B cell (primary cell): ENCODE measurements at places on chromosomes 1 and 21. TPM values are rescaled to one million over a fixed set of nuclear protein-coding genes. Genes with fewer than 3 reads are reported as not detected.

FAM163A gene
- not detected in 2 replicates for polyA plus RNA-seq

POLR3GL gene
- polyA plus RNA-seq, result 17.6 and 18.4 TPM in 2 replicates

GRCh38 chr1:112925015-112925414, 31.0 kb downstream of the SLC16A1 start:
- no peak for DNase-seq

- no peak for DNase-seq
These were observed 49.8 kb upstream of the PAX7 start for GRCh38 chr1:18580691-18581419.
